GM23338 (cell line): ENCODE measurements at places on chromosomes 6 and 20. TPM values are rescaled to one million over a fixed set of nuclear protein-coding genes. Genes with fewer than 3 reads are reported as not detected.

OR12D3 gene
- not detected in 2 replicates for polyA plus RNA-seq

SHLD1 gene
- polyA plus RNA-seq = 15.0 and 15.1 TPM in 2 replicates

CST4 gene
- polyA plus RNA-seq = not detected in 2 replicates

BTNL2 gene
- not detected in 2 replicates for polyA plus RNA-seq

RNGTT gene
- polyA plus RNA-seq = 10.8 and 11.2 TPM in 2 replicates

SLC13A3 gene
- 7.2 and 9.1 TPM in 2 replicates for polyA plus RNA-seq

CALHM6 gene
- 1.2 and 2.6 TPM in 2 replicates for polyA plus RNA-seq

DNA sequence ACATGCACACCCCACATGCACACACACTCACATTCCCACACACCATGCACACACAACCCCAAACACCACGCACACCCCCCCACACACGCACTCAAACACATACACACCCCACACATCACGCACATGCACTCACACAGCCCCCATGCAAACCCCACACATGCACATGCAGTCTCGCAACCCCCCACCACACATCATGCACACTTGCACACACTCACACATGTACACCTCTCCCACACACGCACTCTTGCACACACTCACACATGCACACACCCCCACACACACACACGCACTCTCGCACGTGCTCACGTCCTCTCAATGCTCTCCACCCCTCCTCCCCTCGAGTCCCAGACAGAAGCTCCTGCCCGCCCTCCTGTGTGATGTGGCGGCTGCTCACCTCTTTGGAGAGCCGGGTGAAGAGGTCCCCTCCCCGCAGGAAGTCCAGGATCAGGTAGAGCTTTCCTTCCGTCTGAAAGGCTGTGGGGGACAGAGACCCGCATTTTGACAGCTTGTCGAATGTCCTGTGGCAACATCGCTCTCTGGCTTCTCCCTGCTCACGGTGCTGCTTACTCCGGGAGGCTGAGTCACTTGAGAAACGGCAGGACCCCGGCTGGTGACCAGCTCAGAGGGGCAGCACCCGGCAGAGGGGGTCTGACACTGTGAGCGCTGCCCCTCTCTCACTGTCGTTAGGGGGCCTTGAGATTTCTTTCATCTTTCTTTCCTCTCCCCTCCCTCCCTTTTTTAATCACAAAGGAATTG lies 78.5 kb downstream of the RAMACL start:
- DNase-seq = peak; percentile 24

DNA sequence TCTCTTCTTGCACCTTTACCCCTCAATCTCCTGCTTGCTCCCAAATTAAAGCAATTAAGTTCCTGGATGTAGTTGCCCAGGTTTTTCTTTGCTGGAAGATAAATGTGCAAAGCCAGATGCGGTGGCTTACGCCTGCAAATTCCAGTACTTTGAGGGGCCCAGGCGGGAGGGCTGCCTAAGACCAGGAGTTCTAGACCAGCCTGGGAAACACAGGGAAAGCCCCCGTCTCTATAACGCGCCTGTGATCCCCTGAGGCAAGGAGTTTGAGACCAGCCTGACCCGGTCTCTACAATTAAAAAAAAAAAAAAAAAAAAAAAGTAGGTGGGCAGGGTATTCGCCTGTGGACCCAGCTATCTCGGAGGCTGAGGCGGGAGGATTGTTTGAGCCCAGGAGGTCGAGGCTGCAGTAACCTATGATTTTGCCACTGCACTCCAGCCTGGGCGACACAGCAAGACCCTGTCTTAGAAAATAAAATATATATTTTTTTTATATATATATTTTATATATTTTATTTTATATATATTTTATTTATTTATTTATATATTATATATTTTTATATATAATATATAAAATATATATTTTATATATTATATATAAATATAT lies 461 bp upstream of the DCDC2 start:
- no peak for DNase-seq

DNA sequence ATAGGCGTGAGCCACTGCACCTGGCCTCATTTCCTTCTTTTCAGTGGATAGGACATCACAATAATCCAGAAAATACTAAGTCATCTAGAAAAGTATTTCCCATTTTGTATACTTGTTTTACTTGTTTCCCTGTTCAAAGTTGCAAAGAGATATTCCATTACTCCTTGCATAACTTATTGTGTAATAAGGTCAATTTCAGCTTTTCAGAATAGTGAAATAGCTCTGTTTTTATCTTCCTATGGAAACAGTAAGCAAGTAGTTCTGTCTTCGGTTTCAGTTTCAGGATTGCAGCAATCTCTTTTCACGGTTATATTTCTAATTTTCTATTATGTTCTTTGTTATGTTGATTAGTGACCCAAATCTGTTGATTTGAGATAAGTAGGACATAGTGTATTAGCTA lies 6.0 kb downstream of the STX11 start:
- no peak for DNase-seq

DNA sequence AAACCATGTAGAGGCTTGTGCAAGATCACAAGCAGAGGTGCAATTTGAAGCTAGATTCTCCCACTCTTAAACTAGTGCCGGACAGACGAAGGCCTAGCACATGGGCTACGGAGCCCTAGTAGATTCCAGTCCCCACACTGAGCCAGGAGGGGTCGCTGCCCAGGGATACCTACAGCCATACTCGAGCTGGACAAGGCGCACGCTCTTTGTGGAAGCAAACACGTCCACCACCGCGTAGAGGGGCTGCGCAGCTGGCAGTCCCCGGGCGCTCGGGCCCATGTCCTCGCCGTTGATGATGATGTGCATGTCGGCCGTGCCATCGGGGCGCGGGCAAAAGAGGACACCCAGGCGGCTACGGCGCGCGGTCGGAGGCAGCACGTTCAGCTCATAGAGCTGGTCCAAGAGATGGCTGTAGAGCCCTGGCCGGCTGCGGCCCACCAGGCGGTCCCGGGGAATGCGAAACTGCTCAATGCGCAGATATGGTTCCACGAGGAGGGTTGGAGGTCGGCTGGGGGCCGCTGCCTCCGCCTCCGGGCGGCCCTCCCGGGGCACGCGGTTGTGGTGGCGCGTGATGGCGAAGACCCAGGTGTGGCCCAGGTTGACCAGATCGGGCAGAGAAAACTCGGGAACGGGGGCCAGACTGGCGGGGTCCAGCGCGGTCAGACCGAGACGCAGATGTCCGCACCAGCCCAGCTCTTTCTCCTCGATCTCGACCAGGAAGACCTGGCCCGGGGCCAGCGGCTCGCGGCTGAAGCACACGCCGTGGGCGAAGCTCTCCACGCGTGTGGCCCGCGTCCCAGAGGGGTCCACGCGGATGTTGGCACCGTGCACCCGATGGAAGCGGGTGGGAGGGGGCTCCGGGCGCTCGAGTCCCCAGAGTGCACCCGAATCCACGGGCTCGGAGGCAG lies 677 bp downstream of the NEURL2 start:
- peak; percentile 92 for DNase-seq

DNA sequence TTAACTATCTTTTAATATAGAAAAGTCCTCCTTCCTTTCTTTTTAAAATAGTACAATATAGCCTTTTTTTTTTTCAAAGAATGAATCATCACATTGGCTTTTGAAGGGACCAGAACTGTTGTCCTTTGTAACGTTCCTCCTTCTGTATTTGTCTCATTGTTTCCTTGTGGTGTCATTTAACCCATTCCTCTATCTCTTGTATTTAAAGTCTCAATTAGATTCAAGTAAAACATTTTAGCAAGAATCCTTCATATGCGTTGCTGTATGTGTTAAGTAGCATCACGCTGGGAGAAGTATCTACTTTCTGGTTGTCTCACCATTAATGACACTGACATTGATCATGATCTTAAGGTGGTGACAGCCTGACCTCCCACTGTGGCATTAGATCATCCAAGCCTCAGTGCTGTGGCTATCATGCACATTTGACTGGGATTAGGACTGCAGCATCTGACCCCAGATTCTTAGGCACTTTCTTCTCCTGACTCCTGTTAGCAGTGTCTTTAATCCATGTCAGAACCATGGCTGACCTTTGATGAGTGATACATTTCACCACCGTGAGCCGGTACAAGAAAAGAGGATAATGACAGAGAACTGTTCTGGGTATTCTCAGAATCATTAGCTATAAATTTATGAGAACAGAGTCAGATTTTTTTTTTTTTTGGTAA lies 67.5 kb upstream of the TFB1M start:
- DNase-seq = no peak

GRCh38 chr6:80501636-80502035 lies 395.2 kb downstream of the BCKDHB start:
- DNase-seq = no peak

- DNase-seq = peak; percentile 49
Observed at GRCh38 chr20:25076731-25077609, 5.0 kb downstream of the VSX1 start.

DNA sequence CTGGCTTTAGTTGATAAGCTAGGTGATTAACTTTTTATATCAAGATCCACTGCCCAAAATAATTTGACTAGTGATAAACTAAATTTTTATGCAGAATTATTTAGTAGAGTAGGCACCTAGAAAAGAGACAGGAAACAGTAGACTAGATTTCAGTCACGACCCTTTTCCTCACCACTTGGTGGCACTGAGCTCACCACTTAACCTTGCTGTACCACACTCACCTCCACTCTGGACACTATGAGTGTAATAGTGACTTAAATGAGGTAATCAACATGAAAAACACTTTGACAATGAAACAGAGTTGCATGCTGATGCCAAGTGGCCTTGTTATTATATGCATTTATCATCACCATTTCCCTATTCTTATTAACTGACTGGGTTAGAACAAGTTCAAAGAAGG lies 730.4 kb downstream of the KIF16B start:
- DNase-seq = no peak

- no peak for DNase-seq
Observed at GRCh38 chr6:140641412-140641811, 1267.0 kb upstream of the CITED2 start.

DNA sequence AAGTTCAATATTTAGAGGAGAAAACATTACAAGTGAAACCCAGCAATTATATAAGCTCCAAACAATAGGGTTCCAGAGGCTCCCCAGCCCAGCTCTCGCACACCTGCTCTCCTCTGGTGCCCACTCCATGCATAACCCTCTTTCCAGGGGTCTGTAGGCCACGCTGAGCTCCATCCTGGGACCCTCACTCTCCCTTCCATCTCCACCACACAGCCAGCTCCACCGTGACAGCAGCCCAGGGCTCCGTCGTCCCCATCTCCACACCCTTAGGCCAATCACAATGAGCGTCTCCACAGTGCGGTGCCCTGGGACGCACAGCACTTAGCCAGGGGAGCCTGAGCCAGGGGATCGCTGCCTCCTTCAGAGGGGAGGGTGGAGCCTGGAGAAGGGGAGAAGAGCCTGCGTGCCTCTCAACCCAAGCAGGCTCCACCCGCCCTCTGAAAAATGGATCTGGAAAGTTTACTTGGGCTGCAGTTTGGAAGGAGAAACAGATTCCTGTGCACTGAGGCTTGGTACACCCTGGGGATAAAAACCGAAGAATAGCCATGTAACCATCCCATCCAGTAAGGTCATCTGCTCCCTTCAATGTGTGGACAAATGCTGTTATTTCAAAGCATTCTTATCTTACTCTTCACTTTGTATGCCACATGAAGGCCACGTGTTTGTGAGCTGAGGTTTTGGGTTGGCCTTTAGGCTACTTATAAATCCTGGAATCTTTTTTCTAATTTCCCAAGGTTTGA lies 72.4 kb upstream of the GGTLC1 start:
- DNase-seq = peak; percentile 52

GRCh38 chr6:100453701-100454521 lies 10.8 kb downstream of the SIM1 start:
- DNase-seq = peak; percentile 90

DNA sequence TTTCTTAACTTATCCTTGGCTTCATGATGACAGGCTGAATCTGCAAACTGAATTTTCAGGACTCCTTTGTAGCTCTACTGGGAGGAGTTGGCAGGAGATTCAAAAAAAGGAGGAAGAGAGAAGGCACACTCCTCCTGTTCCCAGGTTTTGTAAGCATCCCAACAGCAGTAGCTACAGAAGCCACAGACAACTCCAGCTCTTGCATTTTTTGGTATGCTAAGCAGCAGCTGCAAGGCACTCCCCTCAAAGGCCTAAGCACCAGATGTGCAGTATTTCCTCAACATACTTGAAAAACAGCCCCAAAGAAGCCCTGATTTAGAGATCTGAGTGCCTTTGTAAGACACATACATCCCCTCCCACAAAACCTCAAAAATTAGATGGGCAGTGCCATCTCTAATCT lies 328.6 kb upstream of the SYNCRIP start:
- DNase-seq = no peak

GRCh38 chr20:64058536-64058935 lies 4.5 kb upstream of the TCEA2 start:
- no peak for DNase-seq

DNA sequence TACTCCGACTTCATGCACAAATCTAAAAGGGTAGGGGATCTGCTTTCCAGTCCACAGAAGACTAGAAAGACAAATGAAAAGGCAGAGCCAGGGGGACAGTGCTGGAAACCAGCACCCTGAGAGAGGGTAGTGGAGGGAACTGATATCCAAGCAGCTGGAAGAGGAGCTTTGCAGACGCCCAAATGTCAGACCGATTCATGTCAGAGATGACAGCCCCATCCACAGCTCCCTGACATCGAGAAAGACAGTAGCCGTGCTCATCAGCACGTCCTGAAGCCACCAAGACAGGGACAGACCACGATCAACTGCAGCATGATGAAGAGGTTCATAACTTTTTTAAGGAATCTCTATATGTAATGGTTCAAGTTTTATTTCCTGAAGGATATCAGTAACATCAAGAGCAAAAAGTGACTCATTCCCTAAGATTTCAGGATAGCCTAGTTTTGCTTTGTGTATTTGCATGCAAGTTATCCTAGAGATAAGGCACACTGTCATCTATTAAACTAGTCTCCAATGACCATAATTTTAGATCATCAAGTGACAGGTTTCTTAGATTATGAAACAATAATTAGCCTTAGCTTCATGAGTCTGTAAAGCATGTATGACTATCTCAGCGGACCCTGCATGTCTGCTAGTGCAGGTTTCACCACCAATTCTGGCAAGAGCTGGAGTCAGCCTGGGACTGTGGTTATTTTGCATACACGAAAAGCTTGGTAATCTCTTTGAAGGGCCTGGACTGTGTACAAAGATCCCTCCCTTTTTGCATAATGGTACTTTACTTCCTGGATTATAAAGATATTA lies 43.0 kb downstream of the PRDM1 start:
- DNase-seq = no peak
